ENCODE measurements at places on chromosomes 16 and 17.

DNA sequence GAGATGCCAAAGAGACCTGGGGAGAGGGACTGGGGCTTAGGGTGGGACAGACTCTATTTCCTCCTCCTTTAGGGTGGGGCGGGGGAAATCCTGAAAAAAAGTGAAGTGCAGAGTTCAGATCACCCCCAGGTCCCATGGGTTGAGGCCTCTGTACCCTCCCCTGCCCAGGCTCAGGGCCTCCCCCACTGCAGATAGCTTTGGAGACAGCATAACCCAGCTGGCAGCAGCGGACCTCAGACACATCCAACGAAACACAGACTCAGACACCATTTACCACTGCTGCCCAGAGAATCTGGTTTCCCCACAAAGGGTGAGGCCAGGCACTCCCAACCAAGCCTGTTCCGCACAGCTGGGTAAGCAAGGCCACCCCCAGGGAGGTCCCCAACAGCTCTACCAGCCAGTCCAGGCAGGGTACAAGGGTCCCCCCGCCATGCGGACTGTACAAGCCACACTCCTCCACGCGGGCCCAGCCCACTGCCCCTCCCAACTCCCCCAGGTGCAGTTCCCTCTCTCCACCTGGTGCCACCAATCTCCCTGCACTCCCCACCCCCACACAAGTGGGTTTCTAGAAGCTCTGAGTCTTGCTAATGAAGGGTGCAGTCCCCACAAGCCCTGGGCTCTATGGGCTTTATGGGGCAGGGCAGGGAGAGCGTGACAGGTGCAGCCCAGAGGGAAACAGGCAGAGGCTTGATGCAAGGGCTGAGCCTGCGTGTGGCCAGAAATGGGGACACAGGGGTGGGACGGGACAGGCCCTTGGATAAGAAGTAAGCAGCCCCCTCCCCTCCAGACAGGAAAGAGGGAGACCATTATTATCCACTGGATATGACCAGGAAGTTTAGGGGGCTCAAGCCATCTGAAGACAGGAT is 8.9 kb downstream of the RHBDF2 start:
- no peak for DNase-seq

DNA sequence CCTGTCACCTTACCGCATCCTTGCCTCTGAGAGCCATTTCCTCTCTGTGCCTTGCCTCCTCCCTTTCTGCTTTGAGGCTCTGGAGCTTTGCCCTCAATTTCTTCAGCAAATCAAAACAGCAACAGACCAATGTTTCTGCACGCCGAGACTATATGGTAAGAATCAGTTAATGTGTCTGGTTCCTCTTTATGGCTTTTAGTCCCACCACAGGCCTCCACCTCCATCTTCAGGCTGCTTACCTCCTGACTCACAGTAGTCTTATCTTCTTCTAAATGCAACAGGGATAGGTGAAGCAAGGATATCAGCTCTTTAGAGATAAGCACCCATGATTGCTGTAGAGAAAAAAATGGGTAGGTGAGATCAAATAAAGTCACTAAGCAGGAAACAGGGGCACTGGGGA is 9.2 kb upstream of the ALDOC start:
- DNase-seq, result no peak

GRCh38 chr17:8846768-8847211 is 20.7 kb downstream of the PIK3R6 start:
- no peak for DNase-seq

DNA sequence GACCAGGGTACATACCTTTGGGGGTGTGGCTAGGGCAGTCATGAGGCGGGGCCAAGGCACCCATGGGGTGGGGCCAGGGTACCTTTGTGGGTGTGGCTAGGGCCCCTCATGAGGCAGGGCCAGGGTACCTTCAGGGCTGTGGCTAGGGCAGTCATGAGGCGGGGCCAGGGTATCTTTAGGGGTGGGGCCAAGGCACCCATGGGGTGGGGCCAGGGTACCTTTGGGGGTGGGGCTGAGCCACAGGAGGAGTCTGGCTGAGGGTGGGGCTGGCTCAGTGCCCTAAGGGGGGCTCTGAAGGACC is 3.5 kb downstream of the GNG13 start:
- no peak for DNase-seq

DNA sequence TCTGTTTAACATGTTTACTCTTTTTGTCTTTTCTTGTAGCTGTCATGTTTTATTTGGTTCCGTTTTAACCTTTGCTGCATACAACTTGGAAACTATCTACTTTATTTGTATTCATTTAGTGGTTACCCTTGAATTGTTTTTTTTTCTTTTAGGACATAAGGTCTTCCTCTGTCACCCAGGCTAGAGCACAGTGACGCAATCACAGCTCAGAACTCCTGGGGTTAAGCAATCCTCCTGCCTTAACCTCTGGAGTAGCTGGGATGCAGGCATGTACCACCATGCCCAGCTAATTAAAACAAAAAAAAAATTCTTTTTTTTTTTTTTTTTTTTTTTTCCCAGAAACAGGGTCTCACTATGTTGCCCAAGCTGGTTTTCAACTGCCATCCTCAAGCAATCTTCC is 29.8 kb upstream of the USP43 start:
- no peak for DNase-seq

GRCh38 chr17:41717408-41718286 is 5.5 kb downstream of the GAST start:
- DNase-seq, result no peak

DNA sequence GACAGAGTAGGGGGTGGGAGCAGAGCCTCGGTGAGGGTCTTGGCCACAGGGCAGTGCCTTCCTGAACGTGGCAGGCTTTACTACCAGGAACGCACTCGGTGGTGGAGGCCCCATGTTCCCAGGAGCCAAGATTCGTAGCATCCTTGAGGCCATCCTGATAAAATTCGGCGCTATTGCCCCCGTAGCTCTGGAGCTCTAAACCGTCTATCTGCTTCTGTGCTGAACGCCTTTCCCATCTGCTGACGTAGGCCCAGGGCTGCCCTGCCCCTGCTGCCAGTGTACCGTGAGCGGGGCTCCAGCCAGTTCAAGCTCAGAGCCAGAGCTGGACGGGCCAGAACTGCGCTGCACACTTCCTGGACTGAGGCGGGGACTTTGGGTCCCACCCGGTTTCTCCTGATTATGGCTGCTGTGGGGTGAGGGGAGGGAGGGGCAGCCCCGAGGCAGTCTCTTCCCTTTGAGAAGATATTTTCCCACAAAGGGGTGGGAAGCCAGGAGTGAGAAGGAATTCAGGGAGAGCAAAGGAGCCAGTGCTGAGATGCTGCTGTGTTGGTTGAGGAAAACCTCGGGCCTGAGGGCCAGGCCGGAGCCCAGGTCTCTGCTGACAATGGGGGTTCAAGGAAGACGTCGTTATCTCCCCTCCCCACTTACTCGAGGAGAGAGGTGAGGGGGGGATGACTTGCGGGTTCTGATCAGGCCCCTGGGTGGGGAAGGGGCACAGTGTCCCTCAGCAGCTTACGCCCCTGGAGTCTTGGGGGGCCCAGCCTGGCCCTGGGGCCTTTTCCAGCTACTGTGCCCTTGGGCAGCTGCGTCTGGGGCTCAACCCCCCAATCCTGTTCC is 29.4 kb downstream of the OR1D5 start:
- no peak for DNase-seq

DNA sequence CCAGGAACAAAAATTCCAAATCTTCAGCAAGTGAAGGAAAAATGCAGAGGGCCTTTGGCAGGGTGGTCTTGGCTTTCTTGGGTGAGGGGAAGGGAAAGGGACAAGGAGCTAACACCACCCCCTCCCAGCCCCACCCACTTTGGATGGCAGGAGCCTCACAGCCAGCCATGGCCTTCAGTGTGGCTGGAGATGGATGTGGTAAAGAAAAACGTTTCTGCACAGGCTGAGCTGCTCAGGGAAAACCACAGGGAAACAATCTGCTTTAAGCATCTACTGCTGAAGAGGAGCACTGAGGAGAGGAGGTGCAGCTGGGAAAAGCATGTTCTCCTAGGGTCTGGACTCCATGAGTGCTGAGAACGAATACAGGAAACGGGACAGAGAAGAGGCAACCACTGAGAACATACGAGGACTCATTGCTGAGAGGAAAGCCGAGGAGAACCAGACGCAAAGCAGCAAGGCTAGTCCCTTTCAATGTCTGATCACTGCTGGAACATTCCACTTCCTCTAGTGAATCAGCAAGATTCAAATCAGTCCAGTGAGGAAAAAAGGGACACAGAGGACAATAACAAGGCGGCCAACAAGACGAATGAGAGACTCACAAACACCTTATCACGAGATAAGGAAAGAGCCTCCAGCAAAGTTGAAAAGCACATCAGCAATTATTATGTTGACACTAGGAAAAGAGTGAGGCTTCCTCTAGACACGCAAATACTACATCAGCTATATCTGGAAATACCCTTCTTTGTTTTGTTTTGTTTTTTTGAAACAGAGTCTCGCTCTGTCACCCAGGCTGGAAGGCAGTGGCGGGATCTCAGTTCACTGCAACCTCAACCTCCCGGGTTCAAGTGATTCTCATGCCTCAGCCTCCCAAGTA is 41.7 kb downstream of the ZZEF1 start:
- no peak for DNase-seq

DNA sequence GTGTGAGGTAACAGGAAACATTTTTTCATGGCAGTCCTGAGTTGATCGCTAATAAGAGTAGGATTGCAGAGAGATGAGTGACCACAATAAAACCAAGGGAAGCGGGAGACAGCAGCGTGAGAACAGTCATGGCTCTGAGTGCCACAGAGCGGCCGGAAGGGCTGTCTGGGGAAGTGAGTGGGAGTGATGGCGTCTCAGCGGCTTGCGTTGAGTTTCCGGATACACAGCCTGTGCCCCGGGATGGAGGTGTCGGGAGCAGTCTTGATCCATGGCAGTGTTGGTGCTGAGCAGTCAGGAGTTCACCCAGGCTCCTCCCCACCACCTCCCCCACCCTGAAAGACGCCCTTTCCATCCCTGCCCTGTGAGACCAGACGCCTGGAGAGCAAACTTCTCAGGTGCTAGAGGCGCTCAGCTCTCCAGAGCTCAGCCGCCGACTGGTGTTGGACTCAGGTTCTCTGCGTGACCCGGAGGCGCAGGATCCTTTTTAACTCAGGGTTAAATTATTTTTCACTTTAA is 59.8 kb downstream of the BANP start:
- DNase-seq, result no peak

GRCh38 chr16:54327609-54328008 is 41.0 kb upstream of the IRX3 start:
- DNase-seq, result no peak

DNA sequence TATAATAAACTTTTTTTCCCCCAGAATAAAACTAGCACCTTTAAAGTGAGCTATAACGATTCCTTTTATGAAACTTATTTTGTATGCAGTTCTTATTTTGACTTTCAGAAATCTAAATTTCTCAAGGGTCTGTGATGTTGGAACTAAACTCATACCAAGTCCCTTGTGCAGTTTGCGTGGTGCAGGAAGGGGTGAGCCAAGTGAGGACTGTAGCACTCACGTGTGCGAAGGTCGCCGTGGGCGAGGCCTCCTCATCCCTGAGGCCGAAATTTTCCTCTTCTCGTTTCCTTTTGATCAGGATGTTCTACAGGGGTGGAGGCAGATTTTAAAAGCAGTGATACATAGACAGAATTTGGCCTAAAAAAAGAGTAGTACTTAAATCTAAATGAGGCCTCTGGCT is 73.7 kb downstream of the RPTOR start:
- no peak for DNase-seq

DNA sequence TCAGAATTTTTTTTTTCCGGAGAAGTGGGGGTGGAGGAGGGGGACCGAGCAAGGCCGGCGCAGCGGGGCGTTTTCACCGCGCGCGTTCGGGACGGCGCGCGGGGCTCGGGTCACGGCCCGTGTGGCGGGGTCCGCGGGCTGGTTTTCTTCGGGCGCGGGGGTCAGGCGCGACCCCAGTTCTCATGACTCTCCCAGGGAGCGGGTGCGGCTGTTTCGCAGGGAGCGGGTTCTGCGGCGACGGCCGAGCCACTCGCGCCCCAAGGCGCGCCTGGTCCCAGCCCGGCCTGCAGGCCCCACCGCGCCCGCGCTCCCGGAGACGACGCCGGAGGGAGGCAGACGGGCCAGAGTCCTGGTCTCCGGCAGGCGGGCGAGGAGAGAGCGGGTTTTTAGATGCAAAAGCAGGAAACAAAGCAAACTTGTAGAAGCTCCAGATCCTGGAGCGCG is 1.0 kb downstream of the BAHCC1 start:
- no peak for DNase-seq

DNA sequence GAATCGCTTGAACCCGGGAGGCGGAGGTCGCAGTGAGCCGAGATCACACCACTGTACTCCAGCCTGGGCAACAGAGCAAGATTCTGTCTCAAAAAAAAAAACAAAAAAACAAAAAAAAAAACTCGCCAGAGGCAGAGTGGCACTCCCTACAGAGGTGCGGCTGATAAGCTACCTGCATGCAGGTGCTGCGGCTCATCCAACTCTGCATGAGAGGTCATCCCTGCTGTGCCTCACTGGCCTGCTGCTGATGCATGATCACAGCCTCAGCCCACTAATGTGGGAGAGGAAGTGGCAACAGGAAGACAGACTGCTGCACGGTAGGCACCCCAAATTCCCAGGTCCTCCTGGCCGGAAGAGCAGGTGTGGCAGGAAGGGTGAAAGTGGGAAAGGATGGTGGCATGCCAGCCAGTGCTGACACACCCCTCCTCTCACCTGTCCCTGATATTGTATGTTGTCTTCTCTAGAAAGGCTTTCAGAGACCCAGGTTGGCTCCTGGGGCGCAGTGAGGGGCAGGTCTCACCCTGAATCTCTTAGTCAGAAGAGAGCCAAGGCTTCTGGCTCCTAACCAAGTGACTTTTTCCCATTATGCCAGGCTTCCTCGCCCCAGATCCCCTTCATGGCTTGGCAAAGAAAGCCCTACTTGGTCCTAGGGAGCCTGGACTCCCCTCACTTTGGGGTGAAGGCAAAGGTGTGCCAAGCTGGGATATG is 11.8 kb downstream of the NXPH3 start:
- DNase-seq, result no peak

DNA sequence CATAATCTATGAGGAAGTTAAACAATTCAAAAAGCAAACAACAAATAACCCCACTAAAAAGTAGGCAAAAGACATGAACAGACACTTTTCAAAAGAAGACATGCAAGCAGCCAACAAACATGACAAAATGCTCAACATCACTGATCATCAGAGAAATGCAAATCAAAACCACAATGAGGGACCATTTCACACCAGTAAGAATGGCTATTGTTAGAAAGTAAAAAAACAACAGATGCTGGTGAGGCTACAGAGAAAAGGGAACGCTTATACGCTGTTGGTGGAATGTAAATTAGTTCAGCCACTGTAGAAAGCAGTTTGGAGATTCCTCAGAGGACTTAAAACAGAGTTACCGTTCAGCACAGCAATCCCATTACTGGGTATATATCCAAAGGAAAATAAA is 24.4 kb downstream of the TNFRSF13B start:
- no peak for DNase-seq

GRCh38 chr17:77645072-77646045 is 313.1 kb upstream of the TNRC6C start:
- DNase-seq, result peak; percentile 39

DNA sequence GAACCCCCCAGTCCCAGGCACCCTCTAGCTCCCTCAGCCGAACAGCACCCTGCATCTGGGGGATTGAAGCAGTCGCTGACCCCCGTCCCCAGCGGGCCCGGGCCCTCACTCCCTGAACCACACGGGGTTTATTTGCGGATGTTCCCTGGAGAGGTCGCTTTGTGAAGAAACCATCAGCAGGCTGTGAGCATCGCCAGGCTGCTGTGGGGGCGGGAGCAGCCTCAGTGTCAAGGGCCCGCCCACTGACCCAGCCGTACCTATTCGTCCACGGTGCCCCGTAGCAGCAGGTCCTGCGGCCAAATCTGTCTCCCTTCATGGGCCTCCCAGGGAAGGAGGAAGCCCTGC is 6.4 kb upstream of the RAB40C start:
- DNase-seq, result no peak
